ENCODE measurements at places on chromosomes 5 and 9.

DNA sequence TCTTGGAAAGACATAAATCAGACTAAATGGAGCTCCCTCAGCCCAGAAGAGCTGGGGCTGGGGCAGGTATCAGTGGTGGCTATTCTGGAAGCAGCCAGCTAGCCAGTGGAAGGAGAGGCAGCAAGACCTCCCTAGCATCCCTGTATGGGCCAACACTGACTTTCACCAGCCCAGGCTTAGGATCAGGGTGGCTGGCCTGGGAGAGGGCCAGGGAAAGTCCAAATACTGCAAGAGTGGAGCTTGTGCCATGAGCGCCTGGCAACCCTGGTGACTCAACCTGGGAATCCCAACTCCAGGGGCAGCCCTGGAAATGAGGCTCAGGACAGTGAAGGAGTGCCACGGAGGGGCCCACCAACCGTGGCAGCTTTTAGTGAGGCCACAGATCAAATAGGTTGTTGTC lies 7.6 kb upstream of the IRF1 start:
- DNase-seq: peak; percentile 2

DNA sequence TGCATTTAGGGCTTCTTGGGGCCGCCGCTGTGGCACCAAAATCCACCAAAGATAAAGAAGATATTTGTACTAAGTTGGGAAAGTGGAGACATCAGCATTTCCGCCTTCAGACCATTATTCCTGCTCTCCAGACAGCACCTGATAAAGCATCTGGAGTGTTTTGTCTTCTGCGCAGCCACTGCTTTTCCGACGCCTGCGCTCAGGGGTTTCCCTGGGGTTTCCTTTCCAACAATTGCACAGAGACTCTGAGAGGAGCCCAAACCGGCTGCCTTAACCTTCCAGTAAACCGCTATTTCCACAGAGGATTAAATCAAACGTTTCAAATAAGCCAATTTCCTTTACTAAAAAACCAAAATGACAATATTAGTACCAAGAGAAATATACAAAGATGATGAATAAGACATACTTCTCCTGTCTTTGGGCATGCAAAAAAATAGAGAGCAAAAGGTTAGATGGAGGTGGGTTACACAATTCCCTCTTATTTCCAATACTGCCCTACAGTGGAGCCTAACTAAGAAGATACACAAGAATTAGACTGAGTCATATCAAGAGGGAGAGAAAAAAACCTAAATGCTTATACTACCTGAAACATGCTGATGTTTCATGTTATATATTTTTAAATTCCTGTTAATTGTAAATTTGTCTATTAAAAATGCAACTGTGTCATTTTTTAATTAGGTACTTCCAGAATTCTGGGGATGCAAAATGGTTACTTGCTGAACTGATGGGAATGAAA lies 98.4 kb downstream of the MAPKAP1 start:
- no peak for DNase-seq

GRCh38 chr5:14665949-14666348 lies 1.4 kb downstream of the OTULIN start:
- peak; percentile 23 for DNase-seq

- DNase-seq: no peak
Measured at GRCh38 chr5:396531-396961, 46.4 kb upstream of the EXOC3 start.

GRCh38 chr5:141872496-141873356 lies 5.5 kb downstream of the PCDH1 start:
- DNase-seq: no peak

DNA sequence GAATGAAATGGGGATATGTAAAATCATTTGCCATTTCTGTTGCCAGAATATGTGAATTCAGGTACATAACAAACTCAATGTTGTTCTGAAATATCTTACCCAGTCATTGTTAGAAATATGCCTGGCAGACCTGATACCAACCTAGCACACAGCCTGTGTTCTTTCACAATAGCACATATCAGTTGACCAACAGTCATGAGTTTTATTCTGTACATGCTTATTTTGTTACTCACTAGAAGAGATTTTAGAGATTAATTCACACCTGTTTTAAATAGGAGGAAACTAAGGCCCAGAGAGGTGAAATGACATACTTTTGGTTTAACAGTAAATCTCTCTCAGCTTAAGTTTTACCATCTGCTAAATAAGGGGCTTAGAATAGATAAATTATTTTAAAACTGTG lies 8.4 kb upstream of the PPP1R2B start:
- DNase-seq: no peak

GRCh38 chr5:142015781-142016533 lies 3.1 kb upstream of the GNPDA1 start:
- DNase-seq: peak; percentile 52

GRCh38 chr9:24382566-24382965 lies 163.1 kb downstream of the IZUMO3 start:
- DNase-seq: no peak

DNA sequence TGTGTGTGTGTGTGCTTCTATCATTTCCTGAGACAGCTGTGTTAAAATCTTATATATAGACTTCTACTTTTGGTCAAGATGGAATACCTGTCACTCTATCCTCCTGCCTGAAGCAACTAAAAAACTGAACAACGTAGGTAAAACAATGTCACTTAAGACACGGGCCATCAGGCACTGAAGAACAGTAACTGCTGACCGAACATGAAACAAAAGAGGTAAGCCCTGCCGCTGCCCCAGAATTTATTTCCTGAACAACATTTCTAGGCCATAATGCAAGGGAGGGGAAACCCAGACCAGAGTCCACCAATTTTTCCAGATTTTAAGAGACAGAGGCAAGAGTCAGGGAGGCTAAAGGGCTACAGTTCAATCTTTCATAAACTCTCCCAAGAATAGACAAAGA lies 156.0 kb downstream of the CDC42SE2 start:
- DNase-seq: no peak

DNA sequence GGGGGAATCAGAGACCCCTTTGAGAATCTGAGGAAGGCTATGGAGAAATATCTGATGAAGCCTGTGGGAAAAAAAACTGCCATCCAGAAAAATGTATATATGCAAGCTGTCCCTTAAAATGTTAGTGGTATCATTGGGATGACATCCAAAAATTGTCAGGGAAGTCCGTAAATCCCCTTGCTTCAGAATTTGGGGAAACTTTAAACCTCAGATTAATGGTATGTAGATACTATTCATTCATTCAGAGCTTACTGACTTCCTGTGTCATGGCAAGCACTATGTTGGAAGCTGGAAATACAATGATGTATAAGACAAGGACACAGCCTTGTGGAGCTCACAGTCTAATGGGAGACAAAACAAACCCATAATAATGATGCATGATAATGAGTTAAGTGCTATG lies 10.9 kb upstream of the MOB3B start:
- DNase-seq: no peak

DNA sequence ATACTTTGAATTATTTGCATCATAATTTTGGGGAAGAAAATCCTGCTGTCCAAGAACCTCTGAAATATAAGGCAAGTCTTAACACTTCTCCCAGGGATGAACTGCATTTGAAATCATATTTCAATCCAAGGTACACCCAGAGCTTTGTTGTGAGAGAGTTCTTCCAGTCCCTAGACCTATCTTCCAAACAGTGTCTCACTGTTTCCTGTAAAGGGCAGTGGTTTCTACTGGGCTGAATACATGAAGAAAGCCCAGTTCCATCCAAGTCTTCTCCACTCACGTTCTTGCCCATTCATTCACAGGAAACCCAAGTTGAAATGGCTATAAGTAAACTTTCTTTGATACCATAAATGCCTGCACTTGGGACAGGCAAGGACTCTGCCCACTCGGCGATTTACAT lies 108.3 kb upstream of the LHFPL2 start:
- DNase-seq: no peak

DNA sequence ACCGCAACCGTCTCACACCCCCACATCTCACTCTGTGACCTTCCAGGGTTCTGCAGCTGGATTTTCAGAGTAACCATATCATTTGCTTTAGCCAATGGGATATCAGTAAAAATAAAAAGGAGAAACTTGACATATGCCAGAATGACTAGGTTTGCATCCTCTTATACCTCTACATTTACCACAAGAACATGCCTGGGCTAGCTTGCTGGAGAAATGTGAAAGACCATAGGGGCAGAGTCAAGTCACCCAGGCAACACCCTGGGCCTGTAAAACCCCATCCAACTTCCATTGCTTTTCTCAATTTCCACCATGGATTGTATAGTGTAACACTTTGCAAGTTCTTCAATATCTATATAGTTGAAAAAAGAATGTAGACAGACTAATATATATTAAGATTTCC lies 731.1 kb downstream of the PTPRD start:
- no peak for DNase-seq

- no peak for DNase-seq
Measured at GRCh38 chr9:80792726-80793125, 896.6 kb downstream of the TLE1 start.

DNA sequence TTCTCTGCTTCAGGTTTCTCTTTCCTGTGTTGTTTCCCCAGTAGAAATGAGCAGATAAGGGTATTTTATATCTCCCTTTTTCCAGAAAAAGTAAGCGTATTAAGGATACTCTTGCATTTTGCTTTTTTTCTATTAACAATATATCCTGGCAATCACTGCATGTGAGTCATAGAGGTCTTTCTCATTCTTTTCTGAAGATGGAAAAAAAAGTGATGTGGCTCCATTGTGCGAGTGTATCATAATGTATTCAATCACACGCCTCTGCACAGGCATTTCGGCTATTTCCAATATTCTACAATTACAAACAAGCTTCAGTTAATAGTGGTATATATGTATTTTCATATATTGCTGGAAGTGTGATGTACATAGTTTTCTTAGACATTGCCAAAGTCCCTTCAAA lies 155.9 kb downstream of the MED27 start:
- no peak for DNase-seq

DNA sequence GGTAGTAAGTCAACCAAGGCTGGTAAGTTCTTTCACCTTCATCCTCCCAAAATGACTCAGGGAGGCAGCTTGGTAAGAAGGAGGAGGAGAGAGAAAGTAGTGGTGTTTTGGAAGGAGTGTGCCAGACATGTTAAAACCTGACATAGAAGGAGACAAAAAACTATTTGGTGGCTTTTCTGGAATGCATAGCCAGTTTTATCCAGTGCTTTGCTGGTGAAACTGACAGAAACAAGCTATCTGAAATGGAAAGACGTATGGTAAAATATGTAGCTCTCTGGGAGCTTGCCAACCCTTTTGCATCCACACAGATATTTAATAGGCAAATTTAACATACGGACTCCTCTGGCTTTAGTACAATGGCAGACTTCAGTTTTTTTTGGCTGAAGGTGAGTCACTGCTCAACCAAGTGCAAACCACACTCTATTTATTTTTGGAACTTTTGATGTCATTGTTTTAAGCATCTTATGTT lies 45.4 kb downstream of the RAB14 start:
- DNase-seq: no peak

DNA sequence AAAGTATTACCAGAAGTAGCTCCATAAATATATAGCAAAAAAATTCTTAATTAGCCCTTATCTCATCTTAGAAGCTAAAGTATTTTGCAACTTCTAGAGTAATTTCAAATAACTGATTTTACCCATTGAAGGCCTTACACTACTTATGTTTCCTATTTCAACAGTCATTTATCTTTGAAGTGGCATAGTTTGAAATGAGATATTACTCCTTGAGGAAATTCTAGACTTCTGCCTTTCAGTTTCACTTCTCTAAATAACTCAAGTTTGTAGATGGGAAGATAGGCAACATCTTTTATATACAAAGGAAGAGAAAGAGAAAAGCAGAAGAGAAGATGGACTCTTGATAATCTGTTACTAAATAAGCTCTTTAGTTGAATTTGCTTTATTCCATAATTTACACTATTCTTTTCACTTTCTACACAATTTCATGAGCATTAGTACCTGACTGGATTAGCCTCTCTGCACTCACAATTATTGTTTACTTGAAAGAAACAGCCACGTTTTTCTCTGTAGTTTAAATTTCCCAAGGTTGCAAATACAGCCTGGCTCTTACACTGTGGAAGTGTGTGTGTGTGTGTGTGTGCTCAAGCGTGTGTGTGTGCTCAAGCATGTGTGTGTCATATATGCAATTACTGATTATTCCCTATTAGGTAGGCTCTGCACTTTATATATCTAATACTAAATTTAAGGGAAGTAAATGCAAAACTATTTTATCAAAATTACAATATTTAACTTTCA lies 60.6 kb upstream of the EMB start:
- no peak for DNase-seq

DNA sequence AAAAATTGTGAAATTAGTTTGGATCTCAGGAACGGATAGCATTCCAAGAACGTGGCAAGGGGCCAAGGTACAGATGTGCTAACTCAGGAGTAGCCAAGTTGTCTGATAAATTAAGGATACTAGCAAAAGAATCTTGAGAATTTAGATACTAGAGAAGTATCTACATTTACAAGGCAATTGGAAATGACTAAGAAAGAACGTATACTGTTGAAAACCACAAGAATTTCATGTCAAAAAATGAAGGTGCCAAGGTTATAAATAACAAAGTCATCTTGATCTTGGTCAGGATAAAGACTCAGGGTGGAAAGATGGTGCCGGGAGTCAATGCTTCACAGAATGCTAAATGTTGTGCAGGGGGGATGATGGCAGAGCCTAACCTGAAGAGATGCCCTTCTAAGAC lies 19.2 kb downstream of the CAPSL start:
- no peak for DNase-seq

DNA sequence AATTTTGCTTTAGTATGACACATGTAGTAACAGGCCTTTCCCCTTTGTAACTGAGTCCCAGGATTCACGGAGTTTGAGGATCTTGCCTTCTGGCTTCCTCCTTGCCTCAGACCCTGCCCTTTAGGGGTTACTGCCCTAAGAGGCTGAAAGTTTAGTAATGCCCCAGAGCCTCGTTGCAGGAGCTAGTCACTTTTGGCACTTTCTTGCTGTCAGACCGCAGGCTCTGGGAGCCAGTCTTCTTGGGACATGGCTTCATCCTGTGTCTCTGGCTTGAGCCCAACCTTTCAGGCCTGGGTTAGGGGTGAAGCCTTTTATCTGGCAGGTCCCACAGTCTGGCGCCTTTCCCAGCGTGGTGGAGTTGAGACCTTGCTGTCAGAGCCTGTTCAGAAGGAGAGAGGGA lies 185.6 kb upstream of the DMRT1 start:
- no peak for DNase-seq

DNA sequence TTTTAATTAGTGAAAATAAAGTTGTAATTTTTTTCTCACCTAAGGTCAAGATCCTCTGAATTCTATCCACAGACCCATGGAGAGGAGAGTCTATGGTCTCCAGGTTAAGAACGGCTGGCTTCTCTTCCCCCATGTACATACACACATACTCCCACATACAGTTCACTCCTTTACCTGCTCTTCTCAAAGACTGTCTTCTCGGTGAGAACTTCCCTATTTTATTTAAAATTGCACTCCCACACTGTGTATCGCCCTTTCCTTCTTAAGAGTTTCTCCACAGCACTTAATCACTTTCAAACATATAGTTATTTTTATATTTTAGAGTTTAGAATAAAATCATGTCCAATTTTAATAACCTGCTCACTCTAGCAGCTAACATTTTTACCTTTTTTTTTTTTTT lies 3.6 kb upstream of the JADE2 start:
- no peak for DNase-seq

GRCh38 chr9:85900504-85901201 lies 40.3 kb upstream of the NAA35 start:
- DNase-seq: peak; percentile 26

GRCh38 chr9:10014889-10015288 lies 597.9 kb downstream of the PTPRD start:
- no peak for DNase-seq

GRCh38 chr5:145804701-145805100 lies 30.4 kb downstream of the PRELID2 start:
- DNase-seq: no peak

GRCh38 chr5:87686975-87687374 lies 274.2 kb upstream of the CCNH start:
- no peak for DNase-seq

GRCh38 chr5:115087951-115088350 lies 81.8 kb downstream of the TRIM36 start:
- DNase-seq: no peak
